H1 (cell line): ENCODE measurements at places on chromosomes 4 and X.

GRCh38 chrX:134368126-134368525 is 91.8 kb upstream of the HPRT1 start:
- DNase-seq, result no peak

GRCh38 chrX:11792461-11793421 is 34.7 kb downstream of the MSL3 start:
- DNase-seq, result no peak

GRCh38 chr4:112276113-112276512 is 9.6 kb downstream of the TIFA start:
- no peak for DNase-seq

DNA sequence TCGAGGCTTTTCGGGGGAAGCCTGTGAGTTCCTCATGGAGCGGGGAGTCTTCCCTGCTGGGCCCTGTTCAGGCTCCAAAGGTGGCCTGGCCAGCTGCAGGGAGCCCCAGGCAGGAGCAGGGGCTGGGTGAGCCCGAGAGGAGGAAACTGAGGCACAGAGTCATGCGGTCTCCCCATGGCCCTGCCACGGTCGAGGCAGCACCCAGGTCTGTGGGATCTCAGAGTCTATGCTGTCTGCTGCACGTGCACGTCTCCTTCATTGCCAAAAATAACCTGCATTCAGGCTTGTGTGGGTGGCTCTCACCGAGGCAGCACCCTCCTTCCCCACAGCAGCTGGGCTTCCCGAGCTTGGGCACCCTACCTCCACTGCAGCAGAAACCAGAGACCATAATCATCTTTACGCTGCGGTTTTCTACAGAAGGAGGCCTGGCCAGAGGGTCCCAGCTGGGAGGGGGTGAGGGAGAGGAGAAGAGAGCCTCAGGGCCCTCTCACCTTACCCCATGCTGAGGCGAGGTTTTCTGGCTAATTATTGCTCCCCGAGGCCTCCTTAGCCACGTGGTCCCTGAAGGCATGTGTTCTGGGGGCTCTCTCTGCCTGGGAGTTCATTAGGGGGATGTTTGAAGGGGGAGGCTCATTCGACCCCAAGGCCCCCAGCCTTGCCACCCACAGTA is 64.3 kb downstream of the CPZ start:
- DNase-seq, result no peak

GRCh38 chrX:154730253-154730891 is 20.5 kb downstream of the GAB3 start:
- DNase-seq, result no peak

- no peak for DNase-seq
These were observed 74.6 kb downstream of the RAPGEF2 start for GRCh38 chr4:159177265-159178150.

DNA sequence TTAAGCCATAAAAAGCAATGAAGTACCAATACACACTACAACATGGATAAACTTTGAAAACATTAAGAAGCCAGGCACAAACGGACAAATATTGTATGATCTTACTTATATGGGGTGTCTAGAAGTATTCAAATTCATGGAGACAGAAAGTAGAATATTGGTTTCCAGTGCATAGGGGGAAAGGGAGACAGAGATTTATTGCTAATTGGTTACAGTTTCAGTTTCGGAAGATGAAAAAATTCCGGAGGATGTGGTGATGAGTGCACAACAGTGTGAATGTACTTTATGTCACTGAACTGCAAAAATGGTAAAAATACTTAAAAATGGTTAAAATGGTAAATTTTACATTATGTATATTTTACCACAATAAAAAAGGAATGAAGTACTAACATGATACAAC is 5.1 kb upstream of the PRDX4 start:
- DNase-seq, result no peak

DNA sequence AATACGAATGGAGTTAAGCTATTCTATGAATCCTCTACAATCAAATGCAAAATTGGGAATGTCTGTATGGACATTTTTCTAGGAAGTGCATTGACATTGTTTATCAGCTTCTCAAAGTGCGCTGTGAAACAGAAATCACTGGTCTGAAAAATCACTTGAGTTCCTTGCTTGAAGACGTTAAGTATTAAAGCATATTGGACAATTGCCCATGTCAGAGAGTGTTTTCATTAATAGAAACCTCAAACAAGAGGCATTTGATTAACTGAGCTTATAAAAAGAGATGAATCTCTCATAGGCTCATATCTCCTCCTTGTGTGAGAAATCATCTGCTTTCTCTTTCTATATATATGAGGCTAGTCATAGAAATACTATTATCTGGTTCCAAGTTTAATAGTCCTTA is 692.1 kb upstream of the POU3F4 start:
- no peak for DNase-seq

GRCh38 chr4:88008743-88009171 is 1.3 kb downstream of the PKD2 start:
- no peak for DNase-seq
